GM10248 (cell line): ENCODE measurements at places on chromosomes 4 and X.

DNA sequence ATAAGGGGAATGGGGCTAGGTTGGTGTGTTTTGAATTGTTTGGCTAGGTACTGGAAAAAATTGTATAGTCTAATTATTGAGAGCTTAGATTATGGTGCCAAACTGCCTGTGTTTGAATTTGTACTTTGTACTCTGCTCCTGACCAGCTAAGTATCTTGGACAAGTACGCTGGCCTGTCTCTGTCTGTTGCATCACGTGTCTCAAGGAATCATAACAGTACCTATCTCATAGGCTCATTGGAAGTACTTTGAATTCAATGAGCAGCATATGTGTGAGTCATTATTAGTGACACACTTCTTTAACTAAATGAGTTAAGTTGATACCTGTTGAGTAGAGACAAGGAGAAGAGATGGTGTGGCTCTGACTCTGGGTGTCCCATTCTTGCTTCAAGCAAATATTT, 69.5 kb upstream of the MND1 start:
- DNase-seq: no peak

DNA sequence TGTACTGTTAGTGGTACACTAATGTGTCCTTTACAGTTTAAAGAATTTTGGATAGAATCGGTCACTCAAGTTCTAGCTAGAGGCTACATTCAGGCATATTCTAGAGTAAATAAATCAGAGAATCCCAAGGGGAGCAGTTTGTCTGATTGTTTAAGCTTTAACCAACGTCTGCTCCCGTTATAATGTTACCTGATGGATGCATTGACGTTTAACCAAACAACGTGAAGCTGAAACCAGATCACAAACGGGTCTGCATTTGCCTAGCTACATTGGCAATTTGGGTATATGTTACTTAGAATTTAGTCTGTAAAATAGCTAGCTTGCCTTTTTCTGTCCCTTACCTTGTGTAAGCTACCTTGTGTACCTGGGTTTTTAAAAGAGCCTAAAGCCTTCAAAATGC, 1.6 kb downstream of the PI4K2B start:
- no peak for DNase-seq

GRCh38 chr4:8599657-8600056, 7.1 kb downstream of the CPZ start:
- DNase-seq: no peak

- DNase-seq: no peak
Measured at GRCh38 chrX:117400839-117401238, 715.8 kb downstream of the KLHL13 start.
